ENCODE measurements at places on chromosomes 16 and 17.

- DNase-seq = peak; percentile 95
These were observed 71.2 kb upstream of the LGALS9 start for GRCh38 chr17:27559506-27560481.

GRCh38 chr17:61187038-61187437, 212.6 kb upstream of the TBX2 start:
- no peak for DNase-seq

DNA sequence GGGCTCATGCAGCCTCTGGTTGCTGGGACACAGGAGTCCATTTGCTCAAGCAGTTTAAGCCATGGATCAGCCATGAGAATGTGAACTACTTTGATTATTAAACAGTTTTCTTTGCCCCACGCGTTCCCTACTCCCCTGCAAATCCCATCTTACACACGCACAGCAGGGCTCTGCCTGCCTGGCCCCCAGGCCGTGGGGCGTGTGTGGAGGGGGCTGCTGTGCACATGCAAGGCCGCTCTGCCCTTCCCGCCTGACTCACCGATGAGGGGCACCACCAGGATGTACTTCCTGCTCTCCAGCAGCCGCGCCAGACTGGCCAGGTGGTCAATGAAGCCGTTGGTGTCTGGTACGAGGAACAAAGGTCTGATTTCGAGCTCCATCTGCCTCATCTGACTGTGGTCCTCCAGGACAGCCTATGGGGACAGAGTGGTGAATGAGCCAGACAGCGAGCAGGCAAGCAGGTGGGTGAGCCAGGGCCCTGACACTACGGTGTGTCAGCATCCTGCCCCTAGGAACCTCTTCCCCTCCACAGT, 13.7 kb downstream of the HIC1 start:
- DNase-seq = peak; percentile 71

GRCh38 chr16:309476-309875, 26.5 kb downstream of the PDIA2 start:
- DNase-seq = no peak

- DNase-seq = peak; percentile 40
These were observed 4.8 kb upstream of the KRT36 start for GRCh38 chr17:41494524-41494923.

GRCh38 chr16:64185954-64186353, 935.9 kb downstream of the CDH11 start:
- no peak for DNase-seq
